ENCODE measurements at places on chromosomes 7 and 10.
A peak's percentile ranks its signal among the peaks of the same experiment; 100 is the strongest.

DNA sequence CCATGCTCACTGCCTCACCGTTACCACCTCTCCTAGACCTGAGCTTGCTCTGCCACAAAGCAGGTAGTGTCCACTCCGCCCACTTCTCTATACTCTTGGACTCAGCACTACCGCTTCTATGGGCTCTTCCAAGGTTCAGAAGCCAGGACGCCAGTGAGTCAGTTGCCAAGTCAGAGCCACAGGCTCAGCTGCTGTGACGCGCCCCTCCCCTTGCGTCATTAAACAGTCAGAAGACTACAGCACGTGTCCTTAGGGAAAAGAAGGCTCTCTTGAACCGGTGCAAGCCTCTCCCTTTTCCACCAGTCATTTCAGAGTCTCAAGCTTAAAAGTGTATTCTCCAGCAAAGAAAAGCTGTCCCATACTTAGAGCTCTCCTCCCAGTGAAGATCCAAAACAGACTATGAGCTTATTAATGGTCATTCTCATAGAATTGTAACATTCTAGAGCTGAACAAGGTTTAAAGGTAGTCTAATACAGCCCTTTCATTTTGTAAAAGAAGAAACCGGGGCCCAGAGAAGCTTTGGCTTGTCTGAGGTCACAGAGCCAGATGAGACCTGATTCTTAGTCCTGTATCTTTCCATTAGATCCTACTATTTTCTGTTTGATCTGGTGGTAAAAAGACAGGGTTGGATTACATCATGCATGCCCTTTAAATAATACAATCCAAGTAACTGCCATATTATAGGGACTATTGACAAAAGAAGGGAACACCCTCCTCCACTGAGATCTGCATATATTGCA, 40.9 kb upstream of the MET start:
- peak; percentile 52 for DNase-seq

GRCh38 chr7:74655768-74656440, 1.6 kb upstream of the GTF2I start:
- DNase-seq: no peak

DNA sequence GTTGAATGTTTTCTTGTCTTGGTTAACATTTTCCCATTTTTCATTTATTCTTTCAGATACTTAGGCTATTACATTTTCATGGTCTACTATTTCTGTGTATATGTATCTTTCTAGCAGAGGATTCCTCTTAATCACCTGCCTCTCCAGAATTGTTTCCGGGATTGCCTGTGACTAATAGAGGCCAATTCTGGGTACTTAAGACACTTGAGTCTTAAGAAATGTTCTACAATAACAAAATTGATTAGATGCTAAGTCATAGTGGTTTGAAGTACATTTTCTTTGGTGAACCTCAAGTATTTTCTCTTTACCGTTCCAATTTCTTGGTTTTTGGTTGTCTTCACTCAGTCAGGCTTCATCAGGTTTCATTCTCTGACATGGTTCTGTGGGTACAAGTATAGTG, 26.4 kb downstream of the BBS9 start:
- DNase-seq: no peak

GRCh38 chr10:25130906-25131305, 43.9 kb upstream of the GPR158 start:
- no peak for DNase-seq
